Esophagus squamous epithelium (tissue), 5 donors: ENCODE measurements at places on chromosomes 6 and 20.

DNA sequence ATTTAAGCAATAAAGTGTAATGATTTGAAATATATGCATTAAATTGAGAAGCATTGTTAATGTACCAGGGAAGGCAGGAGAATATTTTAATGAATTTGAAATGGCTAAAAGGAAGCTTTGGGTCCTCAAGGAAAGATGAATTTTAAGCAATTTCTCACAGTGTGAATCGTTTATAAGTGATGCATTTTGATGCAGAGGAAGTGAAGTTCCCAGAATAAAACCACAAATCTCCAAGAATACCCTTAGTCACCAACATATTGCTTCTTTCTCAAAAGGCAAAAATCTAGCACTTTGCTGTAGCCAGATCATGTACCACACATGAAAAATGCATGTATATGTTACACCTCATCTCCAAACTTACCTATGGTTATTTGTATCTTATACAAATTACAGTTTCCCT, 11.7 kb downstream of the TPD52L1 start:
- DNase-seq = no peak

DNA sequence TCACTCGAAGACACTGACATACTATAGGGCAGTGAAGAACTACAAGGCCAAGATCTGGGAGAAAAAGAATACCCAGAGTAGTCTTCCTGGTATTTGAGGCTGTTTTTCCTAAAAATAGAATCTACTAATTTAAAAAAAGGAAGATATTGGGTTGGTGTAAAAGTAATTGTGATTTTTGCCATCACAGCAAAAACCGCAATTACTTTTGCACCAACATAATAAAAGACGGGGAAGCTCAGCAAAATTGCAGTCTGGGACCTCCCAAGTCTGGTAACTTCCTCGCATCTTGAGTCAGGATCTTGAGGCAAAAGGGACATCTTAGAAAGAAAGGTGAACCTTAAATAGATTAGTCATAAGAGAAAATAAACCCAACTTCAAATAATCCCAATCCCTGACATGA, 77.2 kb upstream of the SMIM28 start:
- DNase-seq = no peak

DNA sequence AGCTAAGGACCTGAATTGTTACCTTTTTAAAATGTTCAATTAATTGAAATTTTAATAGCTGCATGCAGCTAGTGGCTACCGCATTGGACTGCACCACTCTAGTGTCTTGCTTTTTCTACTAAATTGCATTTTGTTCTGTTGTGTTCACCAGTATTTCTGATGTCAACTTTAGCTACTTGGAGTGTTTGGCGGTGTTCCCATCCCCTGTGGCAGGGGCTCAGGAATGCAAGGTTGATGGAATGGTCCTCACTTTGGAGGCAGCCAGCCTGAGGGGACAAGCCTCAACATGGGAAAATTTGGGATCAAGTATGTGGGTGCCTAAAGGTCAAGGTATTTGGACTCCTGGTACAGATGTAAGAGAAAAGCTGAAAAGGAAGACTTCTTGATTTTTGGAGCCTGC, 230.1 kb upstream of the PRND start:
- DNase-seq = no peak

- DNase-seq = no peak
Observed at GRCh38 chr20:609371-609964, 641 bp downstream of the TCF15 start.

DNA sequence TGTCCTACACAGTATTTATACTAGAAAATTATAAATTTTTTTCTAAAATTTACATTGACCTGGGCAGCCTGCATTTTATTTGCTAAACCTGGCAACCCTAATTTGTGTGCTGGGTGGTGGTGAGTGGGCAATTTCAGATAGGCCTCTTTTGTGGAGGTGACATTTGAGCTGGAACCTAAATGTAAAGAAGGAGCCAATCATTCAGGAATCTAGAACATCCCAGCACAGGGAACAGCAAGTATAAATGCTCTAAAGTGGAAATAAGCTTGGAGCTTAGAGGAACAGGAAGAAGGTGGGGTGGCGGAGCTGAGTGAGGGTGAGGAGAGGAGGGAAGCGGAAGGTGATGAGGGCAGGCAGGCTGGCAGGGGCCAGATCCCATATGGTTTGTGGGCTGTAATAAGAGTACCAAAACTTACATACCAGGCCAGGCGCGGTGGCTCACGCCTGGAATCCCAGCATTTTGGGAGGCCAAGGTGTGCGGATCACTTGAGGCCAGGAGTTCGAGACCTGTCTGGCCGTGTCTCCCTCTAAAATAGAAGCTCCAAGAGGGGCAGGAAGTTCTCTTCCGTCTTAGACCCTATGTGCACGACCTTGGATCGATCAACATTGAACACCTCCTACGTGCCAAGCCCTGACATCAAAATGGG, 549 bp upstream of the CSE1L start:
- DNase-seq = no peak

- no peak for DNase-seq
Observed at GRCh38 chr20:5650280-5650691, 99.9 kb upstream of the SHLD1 start.

DNA sequence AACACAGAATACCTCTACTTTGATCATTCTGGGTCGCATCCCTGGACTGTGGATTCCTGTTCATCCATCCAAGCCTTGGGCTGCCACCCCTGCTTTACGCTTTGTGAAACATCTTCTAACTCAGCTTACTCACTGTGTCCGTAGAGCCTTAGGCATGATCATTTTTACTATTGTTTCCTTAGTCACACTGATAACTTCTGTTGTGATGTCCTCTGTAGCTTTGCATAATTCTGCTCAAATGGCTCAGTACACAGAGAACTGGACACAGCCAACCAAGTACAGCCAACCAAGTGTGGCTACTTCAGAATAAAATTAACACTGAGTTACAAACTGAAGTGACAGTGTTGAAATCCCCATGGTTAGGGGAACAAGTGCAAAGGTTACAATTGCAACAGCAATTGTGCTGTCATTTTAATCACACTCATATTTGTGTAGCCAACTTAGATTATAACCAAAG, 8.6 kb upstream of the FKBP1A start:
- DNase-seq = no peak

- no peak for DNase-seq
Observed at GRCh38 chr6:44742201-44742600, 354.7 kb downstream of the CDC5L start.

GRCh38 chr6:14337152-14337551, 219.6 kb downstream of the CD83 start:
- DNase-seq = no peak
